ENCODE measurements at places on chromosomes 5 and 9. TPM values are rescaled to one million over a fixed set of nuclear protein-coding genes. Genes with fewer than 3 reads are reported as not detected.
A peak's percentile ranks its signal among the peaks of the same experiment; 100 is the strongest.

GRCh38 chr9:37619806-37620205, 27.4 kb upstream of the TOMM5 start:
- H3K4me3 ChIP-seq: no peak overlapping the region
- peaks cover 1% of the 10 kb centered on the region for H3K27me3 ChIP-seq
- DNase-seq: no peak
- no peaks in the 10 kb centered on the region for H3K4me1 ChIP-seq
- no peak overlapping the region for H3K27ac ChIP-seq

- H3K27me3 ChIP-seq: no peaks in the 10 kb centered on the region
- no peaks in the 10 kb centered on the region for H3K4me1 ChIP-seq
- H3K4me3 ChIP-seq: no peak overlapping the region
Measured at GRCh38 chr9:77215874-77216273, 38.5 kb downstream of the VPS13A start.

DNA sequence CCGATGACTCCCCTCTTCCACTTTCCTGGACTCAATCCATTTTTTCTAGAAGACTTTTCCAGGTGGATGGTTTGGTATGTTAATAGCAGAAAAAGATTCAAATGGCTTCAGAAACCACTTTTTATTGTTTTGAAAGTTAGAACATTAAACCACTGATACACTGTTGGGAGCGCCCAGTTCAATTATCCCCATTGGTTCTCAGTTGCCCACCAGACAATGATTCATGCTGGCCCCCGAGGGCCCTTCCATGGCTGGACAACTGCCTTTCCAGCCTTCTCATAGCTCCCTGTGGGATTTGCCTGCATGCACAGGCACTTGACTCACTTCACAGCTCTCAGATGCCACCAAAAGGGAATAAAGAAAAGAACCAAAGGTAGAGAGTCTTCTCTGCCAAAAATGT, 21.3 kb upstream of the ANKRD34B start:
- H3K4me1 ChIP-seq: no peaks in the 10 kb centered on the region
- DNase-seq: no peak
- no peaks in the 10 kb centered on the region for H3K36me3 ChIP-seq
- H3K27me3 ChIP-seq: peaks cover 5% of the 10 kb centered on the region
- no peak overlapping the region for H3K4me3 ChIP-seq

DNA sequence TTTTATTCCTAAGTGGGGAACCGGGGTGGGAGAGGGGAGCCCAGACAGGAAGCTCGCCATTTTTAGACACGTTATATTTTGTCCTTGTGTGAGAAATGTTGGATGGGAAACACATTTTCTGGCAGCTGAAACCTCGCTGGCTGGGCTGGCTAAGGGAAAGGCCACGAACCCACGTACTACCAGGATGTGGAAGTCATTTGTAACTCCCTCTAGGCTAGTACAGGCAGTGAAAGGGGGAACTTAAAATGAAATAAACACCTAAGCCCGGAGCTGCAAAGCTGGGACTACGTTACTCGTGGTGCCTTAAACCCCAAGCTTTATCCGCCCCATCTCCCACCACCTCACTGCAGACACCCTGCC, 42.5 kb downstream of the TMEM174 start:
- no peak for DNase-seq
- peaks cover 10% of the 10 kb centered on the region for H3K4me1 ChIP-seq
- H3K27me3 ChIP-seq: peaks cover 91% of the 10 kb centered on the region
- no peak overlapping the region for H3K4me3 ChIP-seq
- H3K27ac ChIP-seq: no peak overlapping the region
- H3K36me3 ChIP-seq: no peaks in the 10 kb centered on the region

- DNase-seq: no peak
- H3K4me1 ChIP-seq: peaks cover 3% of the 10 kb centered on the region
- no peaks in the 10 kb centered on the region for H3K36me3 ChIP-seq
- no peak overlapping the region for H3K27ac ChIP-seq
- no peak overlapping the region for H3K4me3 ChIP-seq
Measured at GRCh38 chr5:102278231-102278630, 17.9 kb downstream of the SLCO4C1 start.

DNA sequence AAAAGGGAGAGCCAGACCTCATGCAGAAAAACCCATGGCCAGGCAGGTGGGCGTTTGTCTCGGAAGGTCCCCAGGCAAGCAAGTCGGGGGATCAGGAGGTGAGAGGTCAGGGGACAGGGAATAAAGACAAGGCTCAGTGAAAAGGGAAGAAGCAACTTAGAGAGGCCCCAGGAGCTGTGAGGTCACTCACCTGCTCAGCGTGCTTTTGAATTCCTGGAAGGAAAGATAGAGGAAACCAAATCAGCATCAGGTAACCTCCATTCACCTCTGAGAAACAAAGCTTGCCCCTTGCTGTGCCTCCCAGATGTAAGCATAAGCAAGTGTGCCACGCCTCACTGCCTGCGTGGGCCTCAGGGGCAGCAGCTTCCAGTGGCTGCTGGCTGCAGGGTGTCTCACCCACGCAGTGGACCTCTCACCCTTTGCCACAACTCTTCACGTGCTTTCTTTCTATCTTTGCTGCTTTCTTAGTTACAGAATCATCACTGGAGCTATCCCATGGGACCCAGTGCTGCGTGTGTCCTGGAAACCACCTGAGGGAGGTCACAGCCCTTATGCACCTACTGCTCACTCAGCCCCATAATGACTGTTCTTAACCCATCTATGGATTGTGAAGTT, 6.0 kb downstream of the TRIM7 start:
- H3K4me1 ChIP-seq: peaks cover 4% of the 10 kb centered on the region
- H3K27ac ChIP-seq: no peak overlapping the region
- no peaks in the 10 kb centered on the region for H3K36me3 ChIP-seq
- peaks cover 40% of the 10 kb centered on the region for H3K27me3 ChIP-seq

- H3K4me1 ChIP-seq: no peaks in the 10 kb centered on the region
- no peaks in the 10 kb centered on the region for H3K27me3 ChIP-seq
- DNase-seq: no peak
- no peaks in the 10 kb centered on the region for H3K36me3 ChIP-seq
- no peak overlapping the region for H3K4me3 ChIP-seq
- H3K27ac ChIP-seq: no peak overlapping the region
Measured at GRCh38 chr9:4389755-4390154, 89.9 kb upstream of the GLIS3 start.

GRCh38 chr5:107666051-107666655, 4.6 kb downstream of the EFNA5 start:
- peaks cover 9% of the 10 kb centered on the region for H3K4me1 ChIP-seq
- no peak for DNase-seq
- peaks cover 58% of the 10 kb centered on the region for H3K27me3 ChIP-seq
- no peak overlapping the region for H3K4me3 ChIP-seq

- no peak for DNase-seq
- no peaks in the 10 kb centered on the region for H3K27me3 ChIP-seq
- H3K27ac ChIP-seq: peak overlapping the region; percentile 69
- H3K4me3 ChIP-seq: no peak overlapping the region
Measured at GRCh38 chr9:95088421-95089161, 228.9 kb downstream of the FANCC start.

FBXO10 gene
- 2.6 TPM for total RNA-seq

FCN2 gene
- not detected for total RNA-seq

SOX30 gene
- not detected for total RNA-seq

GPR151 gene
- not detected for total RNA-seq

PSD2 gene
- total RNA-seq: not detected

Measured in activated CD4-positive, alpha-beta T cell treated with anti-CD3 and anti-CD28 coated beads, Interleukin-2, amount 10 ng/mL, durations not matched to agents 7 days and 5 days (primary cell).